NCI-H460 (cell line): ENCODE measurements at places on chromosomes 5 and 9. TPM values are rescaled to one million over a fixed set of nuclear protein-coding genes. Genes with fewer than 3 reads are reported as not detected.

PCA3 gene
- not detected in 2 replicates for total RNA-seq

- no peak for DNase-seq
Observed at GRCh38 chr5:78666041-78666444, 17.5 kb upstream of the LHFPL2 start.

DNA sequence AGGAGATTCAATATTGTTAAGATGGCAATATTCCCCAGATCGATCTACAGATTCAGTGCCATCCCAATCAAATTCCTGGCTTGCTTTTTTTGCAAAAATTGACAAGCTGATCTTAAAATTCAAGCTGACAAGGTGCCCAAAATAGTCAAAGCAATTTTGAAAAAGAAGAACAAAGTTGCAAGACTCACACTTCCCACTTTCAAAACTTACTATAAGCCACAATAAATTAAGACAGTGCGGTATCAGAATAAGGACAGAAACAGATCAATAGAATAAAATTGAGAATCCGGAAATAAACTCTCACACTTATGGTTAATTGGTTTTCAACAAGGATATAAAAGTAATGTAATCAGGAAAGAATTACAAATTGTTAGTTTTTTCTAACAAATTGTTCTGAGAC is 97.1 kb downstream of the NRG2 start:
- no peak for DNase-seq

- DNase-seq: peak; percentile 44
Observed at GRCh38 chr9:120532475-120532874, 47.5 kb downstream of the CDK5RAP2 start.

CYSRT1 gene
- 0.59 and 1.4 TPM in 2 replicates for total RNA-seq
